ENCODE measurements at places on chromosomes 4 and X.

GRCh38 chr4:170736710-170737109 lies 647.0 kb upstream of the AADAT start:
- no peak for DNase-seq

DNA sequence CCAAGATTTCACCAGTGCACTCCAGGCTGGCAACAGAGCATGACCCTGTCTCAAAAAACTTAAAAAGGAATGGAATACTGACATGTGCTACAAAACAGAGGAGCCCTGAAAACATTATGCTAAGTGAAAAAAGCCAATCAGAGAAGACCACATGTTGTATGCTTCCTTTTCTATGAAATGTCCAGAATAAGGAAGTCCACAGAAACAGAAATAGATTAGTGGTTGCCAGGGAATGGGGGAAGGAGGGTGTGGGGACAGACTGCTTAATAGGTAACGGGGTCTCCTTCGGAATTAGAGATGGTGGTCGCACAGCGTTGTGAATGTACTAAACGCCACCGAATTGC lies 30.1 kb upstream of the KIAA0232 start:
- no peak for DNase-seq

GRCh38 chr4:152160225-152160800 lies 375.6 kb downstream of the FBXW7 start:
- no peak for DNase-seq

DNA sequence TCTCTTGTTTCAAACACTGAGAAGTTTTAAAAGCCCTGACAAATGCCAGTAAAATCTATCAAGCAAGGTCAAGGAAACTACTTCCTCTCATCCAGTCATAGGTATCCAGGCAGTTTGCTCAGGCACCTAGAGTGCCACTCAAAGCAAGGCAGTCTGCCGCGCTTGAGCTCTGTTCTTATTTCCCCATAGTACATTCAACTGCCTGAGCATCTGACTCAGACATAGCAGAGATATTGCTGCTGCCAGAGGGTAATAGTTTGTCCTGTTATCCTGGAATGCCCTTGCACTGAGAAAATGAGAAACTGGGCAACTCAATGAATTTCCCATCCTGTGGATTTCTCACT lies 16.1 kb upstream of the ATP8A1 start:
- no peak for DNase-seq

GRCh38 chr4:139670775-139671174 lies 5.2 kb downstream of the MGST2 start:
- no peak for DNase-seq

- no peak for DNase-seq
Measured at GRCh38 chr4:75557696-75558095, 1.8 kb downstream of the ODAPH start.

GRCh38 chrX:95427389-95427788 lies 1257.3 kb upstream of the DIAPH2 start:
- DNase-seq = no peak

- DNase-seq = no peak
Measured at GRCh38 chr4:138262469-138262868, 20.3 kb upstream of the SLC7A11 start.

DNA sequence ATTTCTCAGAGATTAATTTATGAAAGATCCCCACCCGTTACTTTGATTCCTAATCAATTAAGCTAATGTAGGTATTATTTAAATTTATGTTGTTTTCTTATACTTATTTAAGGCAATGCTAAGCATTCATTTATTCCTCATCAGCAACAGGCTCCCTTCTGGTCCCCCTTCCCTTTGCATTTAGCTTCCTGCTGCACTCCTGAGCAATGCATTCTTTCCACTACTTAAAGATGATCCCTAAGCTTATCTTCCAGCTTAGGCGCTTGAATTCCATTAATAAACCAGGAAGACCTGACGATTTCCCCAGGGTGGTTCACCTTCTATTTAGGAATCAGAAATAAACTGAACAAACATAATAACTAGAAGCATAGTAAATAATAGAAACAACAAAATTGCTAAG lies 1003.1 kb downstream of the FSTL5 start:
- no peak for DNase-seq

DNA sequence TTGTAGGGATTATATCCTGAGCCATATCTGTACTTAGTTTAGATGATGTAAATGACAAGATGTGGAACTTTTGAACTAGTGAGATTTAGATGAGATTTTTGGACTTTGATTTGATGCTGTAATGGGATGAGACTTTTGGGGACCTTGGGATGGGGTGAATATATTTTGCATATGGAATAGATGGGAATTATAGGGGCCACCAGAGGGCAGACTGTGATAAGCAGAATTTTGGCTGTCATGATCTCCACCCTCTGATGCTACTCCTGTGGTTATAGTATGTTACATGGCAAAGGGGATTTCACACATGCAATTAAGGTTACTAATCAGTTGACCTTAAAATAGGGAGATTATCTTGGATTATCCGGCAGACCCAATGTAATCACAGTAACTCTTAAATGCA lies 214.0 kb upstream of the NHS start:
- DNase-seq = no peak

- DNase-seq = no peak
Measured at GRCh38 chr4:4568806-4569427, 27.1 kb upstream of the STX18 start.

GRCh38 chr4:53786632-53787031 lies 195.3 kb upstream of the LNX1 start:
- no peak for DNase-seq

- DNase-seq = no peak
Measured at GRCh38 chr4:7651461-7651921, 216.8 kb upstream of the PSAPL1 start.

GRCh38 chr4:10080589-10081217 lies 35.9 kb downstream of the WDR1 start:
- DNase-seq = no peak

GRCh38 chr4:73429826-73430587 lies 6.0 kb upstream of the AFP start:
- DNase-seq = no peak

- DNase-seq = no peak
Measured at GRCh38 chrX:129108936-129109335, 414.4 kb downstream of the SMARCA1 start.

DNA sequence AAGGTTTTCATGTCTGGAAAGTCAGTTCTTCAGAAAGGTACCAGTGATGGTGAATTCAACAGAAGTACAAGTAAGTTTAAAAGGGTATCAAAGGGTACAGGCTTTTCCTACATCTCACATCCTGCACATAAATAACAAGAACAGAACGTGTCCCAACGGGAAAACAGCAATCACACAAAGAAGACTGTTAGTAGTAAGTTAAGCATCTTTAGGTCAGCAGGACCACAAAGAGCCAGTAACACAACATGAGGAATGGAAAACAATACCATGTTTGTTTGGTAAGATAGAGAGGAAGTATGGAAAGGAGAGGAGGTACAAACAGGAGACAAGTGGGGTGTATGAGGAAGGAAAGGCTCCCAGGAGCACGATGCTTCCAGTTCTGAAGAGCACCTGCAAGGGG lies 43.2 kb downstream of the SAT1 start:
- DNase-seq = no peak

DNA sequence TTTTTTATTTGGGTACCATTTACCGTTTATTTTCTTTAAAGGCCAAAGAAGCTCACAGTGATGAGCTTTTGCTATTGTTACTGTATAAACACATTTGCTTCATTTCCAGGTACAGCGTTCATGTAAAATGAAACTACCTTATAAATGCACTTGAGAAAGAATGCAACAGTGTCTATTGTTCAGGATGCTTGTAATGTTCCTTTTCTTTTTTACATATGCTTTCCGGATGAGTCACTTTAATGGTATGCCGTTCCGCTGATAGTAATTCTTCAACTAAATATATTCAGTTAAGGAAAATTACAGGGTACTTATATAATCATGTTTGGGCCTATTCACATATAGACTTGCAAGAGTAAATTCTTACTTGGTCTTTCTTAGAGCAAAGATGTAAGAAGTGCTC lies 354.9 kb downstream of the RPA4 start:
- no peak for DNase-seq

DNA sequence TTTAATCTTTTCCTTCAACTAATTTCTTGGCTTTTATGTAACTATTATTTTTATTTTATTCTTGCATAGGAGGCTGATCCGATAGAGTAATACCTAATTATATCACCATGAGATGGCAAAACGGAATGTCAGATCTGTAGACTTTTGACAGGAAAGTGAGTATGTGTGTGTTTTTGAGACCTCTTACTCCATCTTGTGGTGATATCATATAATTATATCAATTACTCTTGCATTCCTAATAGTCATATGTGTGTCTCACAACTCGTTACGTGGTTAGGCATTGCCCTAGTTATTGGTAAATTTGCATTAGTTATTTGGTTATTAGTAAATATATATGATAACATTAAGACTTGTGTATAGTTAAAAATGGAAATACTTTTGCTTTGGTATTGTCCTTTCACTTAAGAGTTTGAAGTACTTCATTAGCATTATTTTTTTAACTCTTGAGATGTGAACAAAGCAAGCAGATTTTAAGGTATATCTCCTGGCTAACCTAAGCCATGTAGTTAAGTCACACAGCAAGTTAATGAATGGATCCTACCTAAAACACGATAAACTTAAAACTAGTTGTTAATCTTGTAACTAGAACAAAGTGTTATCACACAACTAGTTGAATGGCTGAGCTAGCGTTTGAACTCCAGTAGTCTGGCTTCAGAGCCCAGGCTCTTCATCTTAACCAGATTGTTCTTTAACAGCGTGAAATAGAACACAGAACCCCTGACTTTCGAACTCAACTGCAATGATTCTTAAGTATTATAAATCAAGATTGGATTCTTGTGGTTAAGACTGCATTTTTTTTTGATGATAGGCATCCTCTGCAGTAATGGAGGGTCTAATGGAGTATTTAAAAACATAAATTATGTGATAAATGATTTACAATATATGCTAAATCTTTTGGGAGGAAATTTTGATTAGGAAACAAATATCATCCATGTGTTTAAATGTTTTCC lies 67.1 kb downstream of the PGRMC2 start:
- DNase-seq = no peak

GRCh38 chr4:114921790-114922591 lies 191.4 kb downstream of the NDST4 start:
- DNase-seq = no peak

DNA sequence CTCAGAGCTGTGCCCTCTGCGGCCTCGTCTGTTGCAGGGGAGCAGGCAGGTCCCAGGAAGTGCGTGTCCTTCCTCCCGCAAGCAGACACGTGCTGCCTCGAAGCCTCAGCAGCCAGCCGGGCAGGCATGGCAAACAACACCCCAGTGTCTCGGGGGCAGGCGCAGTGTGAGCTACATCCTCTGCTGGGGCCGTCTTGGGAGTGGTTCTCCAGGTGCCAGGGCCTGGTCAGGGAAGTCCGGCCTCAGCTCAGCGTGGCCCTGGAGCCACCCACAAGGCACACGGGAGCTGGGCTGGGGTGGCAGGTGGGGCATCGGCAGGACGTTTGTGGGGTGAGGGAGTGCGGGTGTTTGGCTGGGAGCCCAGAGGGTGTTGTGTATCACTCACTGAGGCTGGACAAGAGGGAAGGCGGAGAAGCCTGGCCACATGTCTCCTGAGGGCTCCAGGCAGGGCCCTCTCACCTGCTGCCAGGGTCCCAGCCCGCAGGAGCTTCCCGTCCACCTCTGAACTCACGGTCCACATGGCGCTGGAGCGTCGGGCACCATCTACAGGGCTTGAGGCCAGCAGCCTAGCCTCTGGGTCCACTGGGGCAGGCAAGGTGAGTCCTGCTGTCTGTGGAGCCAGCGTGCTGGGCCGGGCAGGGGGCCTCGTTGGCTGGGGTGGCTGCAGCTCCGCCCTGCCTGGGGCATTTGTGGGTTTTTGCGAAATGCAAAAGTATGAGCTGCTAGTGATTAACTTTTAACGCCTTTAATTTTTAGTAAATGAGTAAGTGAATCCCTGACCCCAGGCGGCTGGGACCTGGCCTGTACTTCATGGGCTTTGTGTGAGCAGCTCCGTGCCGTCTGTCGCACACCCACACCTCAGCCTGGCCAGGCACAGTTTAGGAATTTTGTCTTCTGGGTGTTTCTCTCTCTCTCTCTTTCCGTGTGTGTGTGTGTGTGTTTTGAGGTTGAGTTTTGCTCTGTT lies 17.3 kb upstream of the UVSSA start:
- no peak for DNase-seq

- DNase-seq = no peak
Measured at GRCh38 chr4:3771939-3772495, 5.8 kb downstream of the ADRA2C start.

GRCh38 chrX:149903889-149904748 lies 23.1 kb downstream of the MAGEA8 start:
- no peak for DNase-seq

DNA sequence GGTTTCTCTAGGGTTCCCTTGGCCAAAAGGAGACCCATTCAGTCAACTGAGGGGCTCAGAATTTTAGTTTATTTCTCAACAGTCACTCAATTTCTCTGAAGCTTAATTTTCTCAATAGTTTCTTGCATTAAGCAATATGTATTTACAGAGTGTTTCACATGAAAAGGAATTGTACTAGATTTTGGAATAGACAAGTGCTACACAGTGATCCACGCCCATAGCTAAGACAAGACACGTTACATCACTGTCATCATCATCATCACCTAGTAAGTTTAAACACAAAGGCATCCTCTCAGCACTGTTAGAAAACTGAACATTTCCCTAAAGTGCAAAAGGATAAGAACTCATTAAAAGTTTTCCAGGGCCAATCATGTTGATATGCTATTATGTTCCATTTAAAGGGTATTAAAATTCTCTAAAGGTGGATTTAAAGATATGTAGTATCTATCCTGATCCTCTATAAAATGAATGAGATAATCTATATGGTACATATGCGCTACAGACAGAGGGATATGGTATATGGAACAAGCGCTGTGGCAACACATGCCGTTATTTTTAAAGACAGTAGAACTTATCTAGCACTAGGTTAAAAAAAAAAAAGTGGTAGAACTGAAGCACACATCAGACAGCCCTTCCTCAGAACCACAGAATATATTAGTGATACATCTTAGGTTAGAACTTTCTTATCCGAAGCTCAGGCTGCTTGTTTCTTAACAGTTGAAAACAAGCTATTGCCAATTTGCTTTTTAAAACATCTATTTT lies 12.1 kb downstream of the PPA2 start:
- no peak for DNase-seq

GRCh38 chr4:11218692-11219091 lies 210.0 kb downstream of the HS3ST1 start:
- no peak for DNase-seq

GRCh38 chr4:174047363-174047762 lies 236.1 kb downstream of the FBXO8 start:
- no peak for DNase-seq

GRCh38 chr4:120659616-120660170 lies 262.8 kb downstream of the PRDM5 start:
- DNase-seq = no peak

- DNase-seq = no peak
Measured at GRCh38 chr4:42262701-42263490, 110.4 kb upstream of the BEND4 start.

DNA sequence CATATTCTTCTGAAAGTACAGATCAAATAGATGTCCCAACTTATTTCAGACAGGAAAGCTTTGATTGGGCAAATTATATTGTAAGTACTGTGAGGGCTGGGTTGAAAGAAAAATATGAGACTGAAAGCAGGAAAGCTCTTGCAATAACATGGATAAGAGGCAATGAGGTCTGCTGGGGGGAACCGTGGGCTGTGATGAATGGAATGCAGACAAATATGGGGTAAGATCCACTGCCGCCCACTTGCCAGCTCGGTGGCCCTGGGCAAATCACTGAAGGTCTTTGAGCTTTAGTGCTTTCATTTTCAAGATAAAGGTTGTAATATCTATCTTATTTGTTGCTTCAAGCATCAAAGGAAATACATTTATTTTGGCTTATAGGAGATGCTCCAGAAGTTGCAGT lies 51.0 kb downstream of the AGA start:
- DNase-seq = no peak

GRCh38 chr4:126057371-126057770 lies 742.6 kb downstream of the FAT4 start:
- no peak for DNase-seq

Measured in activated T-cell treated with anti-CD3 and anti-CD28 coated beads for 4 hours (primary cell).